Activated T-cell treated with anti-CD3 and anti-CD28 coated beads for 48 hours (primary cell): ENCODE measurements at places on chromosomes 4 and X.

- DNase-seq, result no peak
Measured at GRCh38 chr4:107128116-107128515, 92.0 kb upstream of the DKK2 start.

DNA sequence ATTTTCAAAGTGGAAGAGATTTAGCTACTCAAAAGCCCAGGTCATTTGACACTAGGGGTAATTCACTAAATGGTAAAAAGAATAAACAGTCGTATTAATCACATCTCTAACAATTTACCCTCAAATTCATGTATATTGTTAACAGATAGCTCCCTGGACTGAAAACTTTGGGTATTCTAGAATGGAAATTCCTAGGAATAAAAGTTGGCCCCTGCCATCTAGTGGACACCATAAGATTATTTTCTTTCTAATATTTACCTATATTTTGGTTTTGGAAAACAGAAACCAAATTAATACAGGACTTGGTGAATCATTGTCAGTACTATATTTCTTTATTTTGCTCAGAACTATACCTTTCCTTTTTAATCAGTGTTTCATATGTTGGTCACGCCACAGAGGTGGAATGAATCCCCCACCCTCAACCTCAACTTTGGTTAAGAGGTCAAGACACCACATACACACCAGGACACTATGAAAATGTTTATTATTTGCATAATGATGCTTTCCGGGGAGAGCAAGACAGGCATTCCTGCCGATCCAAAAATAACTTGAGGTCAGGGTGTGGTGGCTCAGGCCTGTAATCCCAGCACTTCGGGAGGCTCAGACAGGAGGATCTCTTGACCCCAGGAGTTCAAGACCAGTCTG lies 96.2 kb upstream of the APOOL start:
- DNase-seq, result no peak

DNA sequence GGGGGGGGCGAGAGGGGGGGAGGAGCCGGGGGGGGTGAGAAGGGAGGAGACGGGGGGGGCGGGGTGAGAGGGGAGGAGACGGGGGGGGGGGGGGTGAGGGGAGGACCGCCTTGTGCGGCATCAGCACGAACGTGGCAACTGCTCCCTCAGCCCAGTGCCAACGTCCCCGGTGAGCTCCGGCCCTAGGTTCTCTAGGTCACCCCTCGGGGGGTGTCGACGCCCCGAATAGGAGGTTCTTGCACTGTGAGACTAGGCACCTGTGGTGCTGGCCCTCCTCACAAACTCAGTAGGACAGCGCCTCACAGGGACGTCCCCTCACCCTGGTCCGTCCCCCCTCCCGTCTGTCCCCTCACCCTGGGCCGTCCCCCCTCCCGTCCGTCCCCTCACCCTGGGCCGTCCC lies 21.5 kb upstream of the GTPBP6 start:
- no peak for DNase-seq

DNA sequence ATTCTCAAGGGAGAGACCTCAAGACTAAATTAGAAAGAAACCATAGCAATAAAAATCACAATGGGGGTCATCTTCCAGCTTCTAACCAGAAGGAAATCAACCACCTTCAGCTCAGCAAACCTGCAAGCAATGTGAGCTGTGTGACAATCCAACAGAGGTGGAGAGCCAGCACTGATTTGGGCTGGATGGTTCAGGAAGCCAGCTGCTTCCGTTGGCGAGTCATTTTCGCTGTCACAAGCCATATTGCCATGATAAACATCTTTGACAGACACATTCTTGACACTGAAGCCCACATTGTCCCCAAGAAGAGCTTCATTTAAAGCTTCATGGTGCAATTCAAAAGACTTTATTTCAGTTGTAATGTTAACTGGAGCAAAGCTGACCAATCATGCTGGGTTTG lies 22.7 kb downstream of the F8A1 start:
- DNase-seq, result no peak

DNA sequence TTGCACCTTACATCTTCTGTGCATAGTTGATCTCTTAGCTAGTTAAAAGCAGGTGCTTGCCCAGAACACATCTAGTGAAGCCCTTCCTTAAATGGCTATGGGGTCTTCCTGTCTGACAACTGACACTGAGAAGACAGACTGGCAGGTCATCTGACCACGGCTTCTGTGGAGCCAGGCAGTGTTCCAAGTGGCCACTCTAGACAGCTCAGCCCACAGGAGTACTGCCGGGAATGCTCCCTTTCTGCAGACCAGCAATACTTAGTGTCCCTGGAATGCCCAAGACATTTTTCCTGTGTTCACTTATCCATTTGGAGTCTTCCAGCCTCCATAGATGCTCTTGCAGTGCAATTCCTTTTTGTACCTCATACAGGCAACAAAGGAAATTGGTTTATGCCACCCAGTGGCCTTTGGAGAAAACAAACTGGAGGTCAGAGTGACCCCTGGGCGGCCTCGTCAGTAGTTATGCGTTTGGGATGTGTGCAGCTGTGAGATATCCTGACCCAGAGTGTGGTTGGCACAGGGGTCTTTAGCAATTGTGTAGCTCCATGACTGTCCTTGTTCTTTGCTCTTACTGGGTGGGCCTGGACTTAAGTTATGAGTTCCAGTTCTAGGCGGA lies 335.5 kb downstream of the ARHGAP10 start:
- no peak for DNase-seq

- no peak for DNase-seq
Measured at GRCh38 chr4:122701061-122701460, 31.4 kb upstream of the BBS12 start.

GRCh38 chr4:55424791-55425190 lies 29.0 kb downstream of the TMEM165 start:
- no peak for DNase-seq

DNA sequence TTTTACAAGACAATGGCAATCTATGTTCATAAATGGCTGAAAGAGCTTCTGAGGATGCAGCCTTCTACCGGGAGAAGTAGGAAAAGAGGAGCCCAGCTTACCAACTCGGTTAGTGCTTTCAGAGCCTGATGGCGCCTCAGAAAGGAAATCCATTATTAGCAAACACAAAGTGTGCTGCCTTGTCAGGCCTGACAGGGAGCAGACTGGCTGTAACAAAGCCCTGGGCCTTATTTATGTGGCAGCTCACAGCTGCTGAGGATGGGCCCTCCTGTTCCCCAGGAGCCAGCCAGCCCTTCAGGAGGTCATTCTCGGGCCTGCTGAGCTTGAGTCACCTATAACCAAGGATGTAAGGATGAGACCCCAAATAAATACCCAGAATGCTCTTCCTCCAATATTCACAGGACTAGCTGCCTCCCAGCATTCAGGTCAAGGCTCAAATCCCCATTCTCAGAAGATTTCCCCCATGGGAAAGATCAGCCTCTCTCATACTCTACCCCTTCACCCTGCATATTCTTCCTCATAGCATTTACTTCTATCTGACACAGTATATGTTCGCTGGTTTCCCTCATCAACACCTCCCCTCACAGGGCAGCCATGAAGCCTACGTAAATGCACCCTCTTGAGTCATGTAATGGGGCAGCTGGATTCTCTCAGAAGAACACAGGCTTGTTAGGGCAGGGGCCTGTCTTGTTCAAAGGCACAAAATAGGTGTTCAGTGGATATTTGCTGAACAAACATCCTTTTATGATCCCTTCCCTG lies 227.0 kb upstream of the RASGEF1B start:
- no peak for DNase-seq

- no peak for DNase-seq
Measured at GRCh38 chr4:159015841-159016240, 87.0 kb upstream of the RAPGEF2 start.

- DNase-seq, result no peak
Measured at GRCh38 chrX:150185766-150186165, 177.4 kb upstream of the MAMLD1 start.

GRCh38 chr4:32148111-32148666 lies 1428.0 kb downstream of the PCDH7 start:
- no peak for DNase-seq

- no peak for DNase-seq
Measured at GRCh38 chrX:102712216-102712966, at the start of gene GPRASP2. TSS of gene GPRASP2 (plus strand) at chrX:102712448. CDS start at chrX:102714870, 2,422 bp downstream.

DNA sequence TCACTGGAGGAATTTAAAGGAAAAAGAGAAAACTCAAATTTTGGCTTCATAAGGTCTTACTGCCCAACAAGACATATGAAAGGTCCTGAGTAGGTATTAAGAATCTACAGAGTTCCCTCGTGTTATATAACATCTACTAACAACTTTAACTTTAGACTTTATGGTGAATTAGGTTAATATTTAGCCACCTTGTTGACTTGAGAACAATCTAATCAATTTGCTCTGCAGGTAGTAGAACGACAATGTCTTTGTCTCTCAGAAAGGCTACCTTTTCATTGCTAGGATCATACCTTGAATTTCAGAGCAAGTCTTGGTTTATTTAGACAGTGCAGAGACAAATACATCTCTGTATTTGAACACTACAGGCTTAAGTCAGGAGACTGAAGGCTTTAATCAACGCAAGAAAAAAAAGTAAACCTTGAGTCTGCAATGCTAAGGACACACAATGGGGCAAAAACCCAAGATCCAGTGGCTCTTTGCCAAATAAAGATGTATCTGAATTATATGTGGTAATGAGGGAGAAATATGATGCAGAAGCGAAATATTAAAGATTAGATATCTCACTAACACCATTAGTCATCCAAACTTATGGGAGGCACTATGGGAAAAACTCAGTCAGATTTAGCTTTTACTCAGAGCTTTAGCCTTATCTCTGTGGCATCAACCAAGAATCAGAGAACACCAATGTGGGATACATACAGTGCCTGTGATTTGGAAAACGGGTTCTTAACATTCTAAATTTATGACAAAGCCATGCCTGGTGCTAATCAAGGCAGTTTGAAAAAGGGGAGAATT lies 93.6 kb upstream of the FTHL17 start:
- DNase-seq, result no peak

GRCh38 chrX:18582910-18583493 lies 88.9 kb downstream of the RS1 start:
- no peak for DNase-seq
